Adipocyte (in vitro differentiated cells): ENCODE measurements at places on chromosomes 7 and 10.

- DNase-seq = no peak
Observed at GRCh38 chr7:157558875-157559595, 222.2 kb downstream of the DNAJB6 start.

- DNase-seq = no peak
Observed at GRCh38 chr7:149004405-149005370, 23.6 kb downstream of the PDIA4 start.

- DNase-seq = peak; percentile 73
Observed at GRCh38 chr7:42338231-42338915, 101.4 kb upstream of the GLI3 start.

- DNase-seq = peak; percentile 25
Observed at GRCh38 chr7:36216063-36216684, 63.1 kb downstream of the EEPD1 start.

DNA sequence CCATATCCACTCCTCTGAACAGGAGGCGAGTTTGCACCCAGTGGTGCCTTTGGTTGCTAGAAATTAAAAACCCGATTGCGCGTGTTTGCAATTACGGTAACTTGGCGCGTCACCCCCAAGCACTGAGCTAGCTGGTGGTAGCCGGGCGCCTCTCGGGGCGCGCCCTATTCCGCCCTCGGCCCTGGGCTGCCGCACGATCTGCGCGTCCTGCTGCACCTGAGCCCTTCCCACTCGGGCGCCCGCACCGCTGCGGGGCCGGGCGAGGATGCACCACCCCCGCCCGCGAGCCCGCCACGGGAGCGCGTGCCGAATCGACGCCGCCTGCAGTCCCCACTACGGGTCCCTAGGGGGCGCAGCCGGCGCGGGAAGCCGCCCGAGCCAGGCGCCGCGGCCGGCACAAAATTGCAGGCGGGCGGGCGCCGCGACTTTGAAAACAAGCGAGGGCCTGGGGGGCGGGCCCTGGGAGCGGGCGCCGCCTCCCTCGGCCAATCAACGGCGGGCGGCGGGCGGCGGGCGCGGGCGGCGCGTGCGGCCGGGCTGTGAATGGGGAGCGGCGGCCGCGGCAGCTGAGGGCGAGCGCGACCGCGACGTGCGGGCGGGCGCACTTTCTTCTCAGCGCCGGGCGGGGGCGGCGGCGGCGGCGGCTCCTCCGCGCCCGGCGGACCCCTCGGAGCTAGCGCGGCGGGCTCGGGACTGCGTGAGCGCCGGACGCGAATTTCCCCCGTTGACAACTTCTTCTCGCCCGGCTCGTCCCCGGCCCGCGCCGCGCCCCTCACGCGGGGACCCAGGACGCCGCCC lies at the start of gene SDK1:
SDK1 (plus strand) TSS at position 602 of the 798 bp plus-strand sequence. CDS start 335 bp downstream, outside the sequence.
- peak; percentile 95 for DNase-seq

GRCh38 chr10:24228642-24229041 lies 19.7 kb downstream of the KIAA1217 start:
- no peak for DNase-seq

DNA sequence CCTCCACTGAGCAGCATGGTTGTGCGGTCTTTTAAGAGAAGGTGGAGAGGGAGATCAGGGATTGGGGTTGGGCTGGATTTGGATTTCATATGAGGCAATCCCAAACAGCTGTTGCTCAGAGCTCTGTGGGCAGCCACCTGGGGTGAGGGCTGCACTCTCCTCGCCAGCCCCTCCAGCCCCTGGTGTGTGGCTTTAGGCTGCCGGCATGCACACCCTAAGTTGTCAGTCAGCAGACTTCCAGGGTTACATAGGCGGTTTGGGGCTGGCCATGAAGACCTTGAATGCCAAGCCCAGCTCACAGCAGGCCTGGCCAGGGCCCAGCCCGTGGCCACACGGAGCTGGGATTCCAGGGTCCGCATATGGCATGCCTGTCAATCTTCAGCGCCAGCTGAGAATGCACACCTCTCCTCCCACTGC lies 54.8 kb downstream of the ZMIZ1 start:
- DNase-seq = no peak

DNA sequence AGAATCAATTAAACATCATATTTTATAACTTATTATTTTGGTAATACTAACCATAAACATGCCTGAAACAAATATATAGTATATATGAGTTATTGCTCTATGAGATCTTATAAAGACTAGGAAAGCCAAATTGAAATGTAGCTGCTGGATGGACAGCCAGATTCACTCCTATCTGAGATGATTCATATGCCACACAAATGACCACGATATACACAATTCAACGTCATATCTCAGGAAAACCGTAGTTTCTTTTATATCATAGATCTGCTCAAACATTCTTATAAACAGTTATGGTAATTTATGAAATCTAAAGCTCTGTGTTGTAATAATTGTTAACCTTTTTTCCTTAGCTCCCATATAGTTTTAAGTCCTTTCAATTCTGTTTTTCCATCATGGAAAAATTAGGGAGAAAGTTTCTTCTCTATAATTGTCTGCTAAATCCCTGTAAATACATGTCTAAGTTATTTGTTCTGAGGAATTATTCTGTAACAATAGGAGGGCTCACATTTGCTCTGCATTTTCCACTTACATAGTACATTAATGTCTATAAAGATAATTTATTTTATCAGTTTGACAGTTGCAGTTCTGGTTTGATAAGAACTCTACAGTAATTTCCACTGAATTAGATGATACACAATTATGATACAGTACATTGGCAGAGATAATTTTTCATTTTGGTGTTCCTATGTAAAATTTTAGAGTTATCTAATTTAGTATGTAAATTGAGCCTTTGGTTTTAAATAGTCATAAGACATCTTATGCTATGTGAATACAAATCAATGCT lies 42.7 kb downstream of the GNAT3 start:
- no peak for DNase-seq

DNA sequence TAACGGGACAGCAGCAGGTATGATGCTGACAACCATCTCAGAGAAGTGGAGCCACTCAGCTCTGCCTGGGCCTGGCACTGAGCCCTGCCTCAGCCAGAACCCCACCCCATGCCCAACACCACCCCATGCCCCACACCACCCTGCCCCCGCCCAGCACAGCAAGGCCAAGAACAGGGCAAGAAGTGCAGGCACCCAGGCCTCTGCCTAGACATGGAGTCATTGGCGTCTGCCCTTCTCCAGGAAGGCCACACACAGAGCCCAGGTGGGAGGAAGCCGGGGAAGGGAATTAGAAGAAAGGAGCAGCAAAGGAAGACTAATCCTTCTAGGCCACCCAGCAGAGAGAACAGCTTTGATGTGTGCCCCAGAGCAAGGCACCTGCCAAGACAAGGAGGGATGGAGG lies 18.9 kb downstream of the CAMK2G start:
- no peak for DNase-seq

- peak; percentile 32 for DNase-seq
Observed at GRCh38 chr10:5659702-5660528, 6.5 kb downstream of the ASB13 start.

GRCh38 chr7:83837683-83838082 lies 188.7 kb upstream of the SEMA3E start:
- no peak for DNase-seq

- DNase-seq = no peak
Observed at GRCh38 chr7:2553831-2554581, 1.3 kb downstream of the BRAT1 start.

- DNase-seq = no peak
Observed at GRCh38 chr7:158395780-158396278, 191.8 kb downstream of the PTPRN2 start.

DNA sequence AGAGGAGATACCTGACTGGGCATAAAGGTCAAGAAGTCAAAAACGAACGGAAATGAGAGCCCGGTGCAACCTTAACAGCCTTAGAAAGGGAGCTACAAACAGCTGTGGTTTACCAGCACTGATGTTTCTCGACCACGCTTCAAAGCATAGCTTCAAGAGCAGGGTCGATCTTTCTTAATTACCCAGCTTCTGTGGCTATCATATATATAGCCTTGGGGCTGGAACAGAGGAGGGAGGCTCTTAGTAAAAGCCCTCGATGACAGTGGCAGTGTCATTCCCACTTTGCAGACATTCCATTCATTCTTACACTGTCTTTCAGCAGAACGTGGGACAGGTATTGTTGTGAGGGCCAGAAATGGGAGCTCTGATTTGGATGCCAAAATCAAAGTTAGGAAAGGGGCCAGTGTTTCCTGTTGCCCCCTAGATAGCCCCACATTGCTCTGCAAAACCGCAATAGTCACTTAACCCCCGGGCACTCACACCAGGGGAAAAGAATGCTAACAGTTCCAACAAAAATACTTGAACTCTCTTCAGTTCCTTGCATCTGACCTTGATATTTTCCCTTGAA lies 141.5 kb downstream of the MTPAP start:
- DNase-seq = peak; percentile 52

GRCh38 chr7:91579837-91580236 lies 300.7 kb downstream of the MTERF1 start:
- DNase-seq = no peak

GRCh38 chr10:23318359-23318758 lies 26.2 kb downstream of the C10orf67 start:
- no peak for DNase-seq

GRCh38 chr10:17918187-17918903 lies 33.4 kb upstream of the SLC39A12 start:
- no peak for DNase-seq

- DNase-seq = no peak
Observed at GRCh38 chr10:132728321-132728720, 57.6 kb downstream of the NKX6-2 start.

DNA sequence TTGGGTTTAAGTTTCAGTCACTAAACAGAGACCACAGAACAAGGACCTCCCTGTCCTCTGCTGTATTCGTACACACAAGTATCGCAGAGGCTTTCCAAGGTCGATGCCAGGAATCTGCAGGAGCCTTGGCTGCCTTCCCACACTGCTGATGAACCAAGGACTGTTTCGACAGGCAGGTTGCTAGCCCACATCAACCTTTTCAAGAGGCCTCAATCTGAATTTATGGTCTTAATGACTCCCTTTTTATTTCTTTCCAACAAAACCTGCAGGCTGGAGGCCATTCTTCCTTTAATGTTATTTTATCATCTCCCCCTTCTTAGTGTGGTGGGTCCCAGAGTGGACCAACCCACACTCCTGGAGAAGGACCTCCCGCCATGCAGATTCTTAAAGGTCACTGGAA lies 45.6 kb downstream of the JCAD start:
- no peak for DNase-seq

GRCh38 chr7:29457565-29458011 lies 106.0 kb upstream of the PRR15 start:
- peak; percentile 44 for DNase-seq

DNA sequence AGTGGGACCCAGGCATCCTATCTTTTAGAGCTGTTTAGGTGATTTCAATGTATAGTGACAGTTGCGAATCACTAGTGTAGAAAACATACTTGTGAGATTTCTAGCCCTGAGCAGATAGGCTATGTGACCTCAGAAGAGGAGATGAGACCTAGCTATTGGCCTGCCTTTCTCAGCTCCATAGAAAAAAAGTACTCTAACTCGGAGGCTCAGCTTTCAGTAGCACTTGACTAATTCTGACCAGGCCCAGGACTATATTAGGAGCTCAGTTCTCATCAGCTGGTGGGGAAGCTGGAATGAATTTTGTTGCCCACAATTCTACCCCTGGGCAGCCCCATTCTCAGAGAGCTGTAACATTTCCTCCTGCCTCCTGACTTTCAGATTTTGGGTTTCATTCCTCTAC lies 179.9 kb upstream of the NAMPT start:
- DNase-seq = no peak

- DNase-seq = peak; percentile 42
Observed at GRCh38 chr7:41624818-41625217, 78.1 kb downstream of the INHBA start.

DNA sequence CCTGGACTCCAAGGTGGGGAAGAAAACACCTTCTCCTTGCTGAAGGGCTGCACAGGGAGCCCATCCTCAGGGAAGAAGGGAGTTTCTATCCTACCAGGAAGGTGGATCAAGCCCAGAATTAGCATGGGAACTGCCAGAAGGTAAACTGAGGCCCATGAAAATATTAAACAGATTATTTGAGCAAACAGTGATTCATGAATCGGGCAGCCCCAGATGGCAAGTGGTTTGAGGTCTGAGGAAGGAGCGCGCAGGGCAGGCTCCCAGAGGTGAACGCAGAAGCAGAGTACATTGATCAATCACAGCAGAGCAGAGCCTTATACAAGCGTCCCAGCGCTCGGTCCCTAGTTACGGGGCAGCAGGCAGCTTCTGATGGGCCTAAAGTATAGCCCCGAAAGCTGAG lies 35.8 kb upstream of the PROSER2 start:
- DNase-seq = no peak

- peak; percentile 57 for DNase-seq
Observed at GRCh38 chr10:7787150-7787856, 490 bp downstream of the KIN start.

- DNase-seq = no peak
Observed at GRCh38 chr7:44966731-44967538, 11.9 kb downstream of the MYO1G start.

- peak; percentile 65 for DNase-seq
Observed at GRCh38 chr10:22816298-22816653, 101.9 kb upstream of the PIP4K2A start.

DNA sequence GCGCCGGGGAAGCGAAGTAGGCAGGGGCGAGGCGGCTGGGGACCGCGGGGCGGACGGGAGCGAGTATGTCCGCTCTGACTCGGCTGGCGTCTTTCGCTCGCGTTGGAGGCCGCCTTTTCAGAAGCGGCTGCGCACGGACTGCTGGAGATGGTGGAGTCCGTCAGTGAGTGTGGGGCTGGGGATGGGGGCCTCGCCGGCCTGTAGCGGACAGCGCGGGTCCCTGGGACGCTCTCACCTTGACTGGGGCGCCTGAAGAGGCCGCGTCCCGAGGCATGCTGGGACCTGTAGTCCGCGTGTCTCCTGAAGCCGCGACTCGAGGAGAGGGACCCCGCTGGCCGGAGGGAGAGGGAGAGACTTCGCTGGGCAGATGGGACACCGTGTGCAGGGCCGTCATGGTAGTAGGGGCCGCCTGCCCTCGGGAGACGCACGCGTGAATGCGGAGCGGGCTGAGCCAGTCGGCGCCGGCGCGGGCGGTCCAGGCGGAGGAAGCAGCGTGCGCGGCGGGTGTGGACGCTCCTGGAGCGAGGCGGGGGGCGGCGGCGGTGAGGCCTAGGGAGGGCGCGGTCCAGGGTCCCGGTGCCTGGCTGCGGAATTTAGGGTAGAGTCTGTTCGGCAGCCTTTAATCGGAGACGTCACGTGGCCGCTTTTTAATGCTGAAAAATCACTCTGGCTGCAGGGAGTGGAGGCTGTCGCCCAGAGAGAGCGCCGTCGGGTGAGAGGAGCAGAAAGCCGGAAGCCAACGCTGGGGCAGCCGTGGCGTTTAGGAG lies at the start of gene NDUFB2:
NDUFB2 (plus strand) TSS at position 29 of the 767 bp plus-strand sequence; CDS start at position 66, 37 bp downstream.
- DNase-seq = peak; percentile 90

DNA sequence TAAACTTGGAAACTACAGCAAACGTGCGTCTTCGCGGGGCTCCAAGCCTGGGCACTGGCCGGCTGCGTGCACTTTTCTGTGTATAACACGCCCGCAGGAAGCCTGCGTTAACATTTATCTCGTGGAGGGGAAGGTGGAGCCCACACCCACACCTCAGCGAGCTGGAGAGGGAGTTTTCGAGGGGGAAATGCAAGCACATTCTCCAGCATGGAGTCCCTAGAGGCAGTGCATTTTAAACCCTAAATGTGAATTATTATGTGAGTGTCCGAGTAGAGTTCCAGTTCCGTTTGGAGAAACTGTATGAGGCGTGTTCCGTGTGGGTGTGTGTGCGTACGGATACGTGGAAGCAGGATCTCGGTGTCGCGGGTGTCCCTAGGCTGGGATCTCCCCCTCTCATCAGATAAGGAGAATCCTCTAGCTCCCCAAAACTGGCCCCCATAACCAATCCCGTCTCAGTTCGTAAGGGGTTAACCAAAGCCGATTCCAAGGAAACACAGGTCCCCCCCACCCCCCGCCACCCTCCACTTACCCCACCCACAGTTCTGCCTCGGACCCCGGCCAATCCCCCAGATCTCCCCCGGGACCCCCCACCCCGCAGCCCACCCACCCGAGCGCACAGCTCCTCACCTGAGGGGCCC lies 403 bp downstream of the CDK6 start:
- peak; percentile 55 for DNase-seq
